ENCODE measurements at places on chromosomes 7 and 10. TPM values are rescaled to one million over a fixed set of nuclear protein-coding genes. Genes with fewer than 3 reads are reported as not detected.

DNA sequence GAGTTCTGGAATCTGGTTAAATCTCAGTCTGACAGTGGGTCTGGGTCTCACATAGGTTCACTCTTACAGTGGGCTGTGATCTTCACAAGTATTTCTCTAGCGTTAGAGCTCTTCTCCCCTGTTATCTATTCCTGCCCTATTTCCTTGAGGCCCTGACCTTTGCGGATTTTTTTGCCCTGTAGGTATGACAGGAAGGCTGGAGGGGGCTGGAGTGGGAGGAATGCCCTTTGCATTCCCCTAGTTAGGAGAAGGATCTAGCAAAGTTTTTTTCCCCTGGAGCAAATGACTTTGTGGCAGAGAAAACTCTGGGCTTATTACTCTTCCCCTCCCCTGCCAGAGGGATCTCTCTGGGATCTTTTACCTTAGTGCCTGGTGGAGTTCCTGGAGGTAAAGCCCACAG, 49.2 kb downstream of the GALNT11 start:
- no peak for DNase-seq

GRCh38 chr10:54826994-54827560, 26.0 kb upstream of the PCDH15 start:
- DNase-seq = no peak

DNA sequence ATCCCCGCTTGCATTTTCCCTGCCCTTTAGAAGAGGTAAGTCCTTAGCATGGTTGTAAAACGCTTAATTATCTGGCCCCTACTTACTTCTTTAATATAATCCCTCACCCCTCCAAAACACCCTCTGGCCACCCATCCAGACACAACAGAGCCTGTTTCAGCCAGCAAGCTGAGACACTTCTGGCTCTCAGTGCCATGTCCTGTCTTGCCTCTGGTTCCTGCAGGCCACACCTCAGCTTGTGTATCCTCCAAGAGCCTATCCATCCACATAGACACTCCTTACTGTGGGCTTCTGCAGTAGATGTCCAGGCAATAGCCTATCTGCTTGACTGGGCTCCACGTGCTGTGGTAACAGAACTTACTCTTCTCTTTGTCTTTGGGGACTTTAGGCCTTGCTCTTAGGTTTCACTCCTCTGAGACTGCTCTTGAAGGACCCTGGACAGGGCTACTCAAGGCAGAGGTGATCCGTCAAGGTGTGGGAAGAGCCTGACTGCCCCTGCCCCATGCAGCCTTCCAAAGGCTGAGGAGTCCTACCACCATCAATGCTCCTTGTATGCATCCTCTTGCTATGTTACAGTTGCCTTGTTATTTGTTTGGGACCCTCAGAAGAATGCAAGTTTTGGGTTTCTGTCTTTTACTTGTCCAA, 149.9 kb downstream of the CHN2 start:
- no peak for DNase-seq

The LRRD1 gene
- polyA plus RNA-seq = 0.75 TPM

DNA sequence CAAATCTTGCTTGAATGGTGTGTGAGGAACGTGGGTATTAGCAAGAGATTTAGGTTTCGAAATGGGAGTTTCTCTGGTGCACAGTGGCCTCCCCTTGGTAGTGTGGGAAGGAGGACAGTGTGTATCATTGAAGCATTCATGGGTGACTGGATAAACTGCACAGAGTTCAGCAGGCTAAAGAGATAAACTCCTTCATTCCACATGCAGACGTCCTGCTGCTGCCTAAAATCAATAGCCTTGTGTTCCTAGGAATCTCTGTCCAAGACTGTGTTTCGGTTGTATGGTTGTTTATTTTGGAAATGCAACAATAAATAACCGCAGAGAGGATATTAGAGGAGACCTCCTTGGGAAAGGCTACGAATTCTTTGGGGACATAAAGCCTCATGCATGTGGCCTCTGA, 100.9 kb upstream of the FAM171A1 start:
- DNase-seq = no peak

DNA sequence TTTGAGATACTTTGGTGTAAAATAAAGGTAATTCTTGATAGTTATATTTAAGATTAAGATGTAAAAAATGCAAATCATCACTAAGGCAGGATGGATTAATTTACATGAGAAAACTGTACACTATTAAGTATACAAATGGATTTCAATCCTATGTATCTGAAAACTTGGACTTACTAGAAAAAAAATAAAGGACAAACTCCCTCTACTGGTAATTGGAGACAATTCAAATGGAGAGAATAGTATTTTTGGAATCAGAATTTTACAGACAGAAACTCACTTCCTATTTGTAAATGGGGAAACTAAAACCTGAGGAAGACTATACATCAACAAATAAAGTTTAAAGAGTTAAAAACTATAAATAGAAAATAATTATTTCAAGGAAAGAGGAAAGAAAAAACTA, 62.6 kb downstream of the CUL2 start:
- DNase-seq = peak; percentile 11

GRCh38 chr7:93092757-93093370, 24.9 kb downstream of the SAMD9 start:
- DNase-seq = no peak

The ARHGEF5 gene
- polyA plus RNA-seq = 2.7 TPM

GRCh38 chr7:135147899-135148721, at the start of gene TMEM140:
Gene TMEM140, plus strand, starts transcription at chr7:135148072. Its CDS starts 16,370 bp downstream, at chr7:135164442.
- DNase-seq = no peak

DNA sequence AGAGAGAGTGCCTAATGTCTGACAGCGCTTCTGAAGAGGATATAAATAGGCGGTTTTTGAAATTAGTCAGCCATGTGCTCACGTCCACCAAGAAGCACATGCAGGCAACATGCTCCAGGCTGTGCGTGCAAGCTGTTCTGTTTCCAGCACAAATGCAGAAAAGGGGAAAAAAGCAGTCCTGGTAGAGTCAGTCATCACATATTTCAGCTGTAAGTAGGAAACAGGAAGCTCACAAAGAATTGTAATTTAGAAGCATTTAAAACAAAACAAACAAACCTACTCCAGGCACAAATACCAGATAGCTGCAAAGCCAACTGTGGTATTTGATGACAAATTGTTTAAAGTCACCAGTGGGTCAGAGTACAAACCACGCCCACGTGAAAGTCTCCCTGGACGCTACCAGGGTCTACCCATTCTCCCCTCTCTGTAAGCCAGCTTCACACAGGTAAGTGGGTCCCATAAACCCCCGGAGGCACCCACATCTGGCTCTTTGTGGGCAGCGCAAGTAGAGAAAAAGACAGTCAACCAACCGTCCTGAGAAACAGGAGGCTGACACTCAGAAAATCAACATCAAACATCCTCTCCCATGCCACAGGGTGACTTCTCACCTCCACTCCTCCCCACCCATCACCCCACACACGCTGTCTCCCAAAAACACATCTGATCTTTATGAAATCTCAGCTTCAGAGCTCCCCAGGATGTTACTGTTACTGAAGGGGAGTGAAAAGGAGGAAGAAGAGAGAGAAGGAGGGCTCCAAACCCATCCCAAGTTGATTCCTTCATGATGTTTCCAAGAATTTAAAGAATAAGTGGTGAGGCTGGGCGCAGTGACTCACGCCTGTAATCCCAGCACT, 186.4 kb downstream of the FAM107B start:
- DNase-seq = no peak

GRCh38 chr7:91553410-91553895, 289.2 kb downstream of the FZD1 start:
- DNase-seq = no peak

DNA sequence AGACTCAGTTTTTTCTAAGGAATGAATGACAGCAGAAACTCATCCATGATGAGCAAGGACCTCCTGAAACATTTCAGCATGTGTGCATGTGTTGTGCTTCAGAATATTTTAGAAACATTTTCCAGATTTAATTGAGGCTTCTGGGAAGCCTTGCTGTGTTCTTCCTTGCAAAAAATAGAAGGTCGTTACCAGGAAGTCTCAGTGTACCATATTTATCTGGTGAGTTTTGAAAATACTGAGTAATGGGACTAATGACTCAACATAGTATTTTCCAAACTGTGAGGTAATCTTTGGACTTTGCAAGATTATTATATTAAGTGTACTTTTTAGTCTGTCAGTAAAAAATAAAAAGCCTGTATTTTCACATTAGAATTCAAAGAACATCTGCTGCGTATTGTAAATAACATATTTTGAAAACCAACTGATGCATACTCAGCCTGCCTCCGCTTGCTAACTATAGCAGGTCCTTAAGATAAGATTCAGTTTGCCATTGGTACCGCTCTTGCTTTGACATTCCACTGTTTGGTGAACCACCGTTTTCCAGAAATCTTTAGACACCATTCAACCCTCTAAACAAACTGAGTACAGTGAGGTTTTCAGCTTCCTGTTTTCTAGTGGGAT, 739.6 kb upstream of the GALNT17 start:
- peak; percentile 66 for DNase-seq

- DNase-seq = no peak
These were observed 115.2 kb downstream of the RNLS start for GRCh38 chr10:88467835-88468485.

The FGF8 gene
- polyA plus RNA-seq = 0.36 TPM

The DUSP5 gene
- 4.2 TPM for polyA plus RNA-seq

DNA sequence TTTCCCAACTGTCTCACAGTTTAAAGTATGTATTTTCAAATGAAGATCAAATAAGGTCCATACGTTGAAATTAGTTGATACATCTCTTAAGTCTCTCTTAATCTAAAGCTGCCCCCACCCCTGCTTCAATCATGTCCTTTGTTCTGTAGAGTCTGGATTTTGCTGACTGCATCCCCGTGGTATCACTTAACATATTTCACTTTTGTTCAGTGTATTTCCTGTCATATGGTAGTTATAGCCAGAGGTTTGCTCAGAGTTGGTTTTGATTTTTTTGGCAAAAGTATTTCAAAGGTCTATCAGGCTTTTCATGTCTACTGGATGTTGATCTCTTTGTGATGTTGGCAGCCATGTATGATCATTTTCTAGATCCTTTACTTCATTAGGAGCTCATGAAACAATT, 54.4 kb upstream of the ARID5B start:
- no peak for DNase-seq

GRCh38 chr10:101241840-101242707, 12.8 kb upstream of the LBX1 start:
- no peak for DNase-seq

The MIOS gene
- 29.9 TPM for polyA plus RNA-seq

GRCh38 chr10:132294561-132295318, 13.0 kb downstream of the STK32C start:
- no peak for DNase-seq

The METTL27 gene
- 1.5 TPM for polyA plus RNA-seq

The ANXA8 gene
- not detected for polyA plus RNA-seq

DNA sequence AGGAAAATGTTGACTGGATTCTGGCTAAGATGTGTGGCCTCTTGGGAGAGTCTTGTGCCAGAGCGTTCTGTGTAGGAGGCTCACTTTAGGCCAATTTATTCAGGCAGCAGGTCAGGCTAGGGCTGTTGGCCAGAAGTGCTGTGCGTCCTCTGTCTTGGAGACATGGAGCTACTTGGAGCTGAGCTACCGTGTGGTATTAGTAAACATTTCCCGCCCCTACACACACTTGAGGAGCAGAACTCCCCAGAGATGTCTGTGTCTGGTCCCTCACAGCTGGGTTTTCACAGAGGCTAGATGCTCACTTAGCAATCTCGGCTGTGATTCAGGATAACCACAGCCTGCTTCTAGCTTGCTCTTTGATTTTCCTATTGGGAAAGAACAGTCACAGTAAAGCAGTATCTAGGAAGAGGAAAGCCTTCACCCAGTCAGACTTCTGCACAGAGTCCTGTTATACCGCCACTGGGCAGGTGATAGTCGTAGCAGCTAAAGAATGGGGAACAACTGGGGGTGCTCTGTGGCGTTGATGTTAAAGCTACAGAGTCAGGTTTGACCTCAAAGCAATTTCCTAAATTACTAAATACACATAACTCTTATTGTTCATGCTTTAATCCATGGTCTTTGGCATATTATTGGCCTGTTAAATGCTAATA, 86.7 kb downstream of the MDFIC start:
- DNase-seq = peak; percentile 72

DNA sequence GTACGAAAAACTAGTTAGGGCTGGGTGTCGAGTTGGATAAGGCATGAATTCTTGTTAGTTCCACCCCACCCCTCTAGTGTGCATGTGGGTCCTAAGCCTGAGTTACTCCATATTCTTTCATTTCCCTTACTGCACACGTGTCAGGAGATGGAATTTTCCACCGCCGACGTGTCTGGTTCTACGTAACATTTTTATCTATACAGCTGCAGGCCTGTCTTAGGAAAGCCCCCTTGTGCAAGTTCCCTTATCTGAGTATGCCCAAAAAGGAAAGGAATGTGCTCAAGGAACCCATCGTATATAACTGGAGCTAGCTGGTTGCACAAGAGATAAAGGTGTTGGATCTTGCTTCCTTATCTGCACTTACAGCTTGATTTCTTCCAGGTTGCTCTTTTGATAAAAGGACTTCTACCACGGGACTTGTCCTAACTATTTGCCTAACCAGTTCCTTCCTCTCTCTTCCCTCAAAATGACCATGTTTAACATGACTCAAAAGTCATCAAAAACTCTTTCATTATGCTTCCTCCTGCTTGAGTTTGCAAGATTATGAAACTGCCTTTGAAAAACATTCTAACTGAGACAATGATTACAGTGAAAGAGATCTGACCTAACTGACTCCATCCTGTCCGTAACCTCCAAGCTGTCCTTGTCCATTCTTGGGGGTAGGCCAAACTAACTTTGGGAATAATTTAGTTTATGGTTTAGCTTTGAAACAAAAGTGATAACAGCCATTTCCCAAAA, 181.4 kb downstream of the AKR1D1 start:
- DNase-seq = no peak

DNA sequence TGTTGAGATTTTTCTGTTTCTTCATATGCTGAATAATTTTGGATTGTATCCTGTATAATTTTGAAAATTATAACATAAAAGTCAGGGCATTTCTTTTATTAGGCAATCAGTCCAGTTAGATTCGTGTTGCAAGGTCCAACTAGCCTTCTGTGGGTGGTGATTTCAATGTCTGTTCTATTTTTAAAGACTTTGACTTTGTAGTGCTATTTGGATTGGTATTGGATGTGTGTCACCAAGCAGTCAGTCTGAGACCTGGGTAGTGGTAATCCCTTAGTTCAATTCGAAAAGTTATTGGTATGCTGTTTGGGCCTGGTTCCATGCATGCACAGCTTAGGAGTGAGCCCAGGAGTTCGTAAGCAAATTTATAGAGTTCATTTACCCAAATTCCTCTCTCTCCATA, 82.2 kb downstream of the EPDR1 start:
- no peak for DNase-seq

The IL6 gene
- 0.41 TPM for polyA plus RNA-seq

- DNase-seq = no peak
These were observed 280.4 kb downstream of the KCNMA1 start for GRCh38 chr10:77357185-77357584.

- DNase-seq = no peak
These were observed 141.0 kb downstream of the DKK1 start for GRCh38 chr10:52455098-52455497.

The TMEM213 gene
- polyA plus RNA-seq = 0.13 TPM

GRCh38 chr10:62778125-62778524, 26.4 kb upstream of the ADO start:
- no peak for DNase-seq

The OR2A5 gene
- polyA plus RNA-seq = not detected

The CALCR gene
- 11.0 TPM for polyA plus RNA-seq

The GPR26 gene
- polyA plus RNA-seq = not detected
